Tracheal epithelial cell (primary cell): ENCODE measurements at places on chromosomes 2 and 18. TPM values are rescaled to one million over a fixed set of nuclear protein-coding genes. Genes with fewer than 3 reads are reported as not detected.

Gene TMEM169
- total RNA-seq, result 0.72 TPM in 1 of 2 replicates, not detected in the other

Gene EVX2
- not detected in 2 replicates for total RNA-seq

Gene AFF3
- under 0.01 TPM in 1 of 2 replicates, not detected in the other for total RNA-seq

Gene ANKRD62
- 0.21 TPM in 1 of 2 replicates, not detected in the other for total RNA-seq
